ENCODE measurements at places on chromosomes 3 and 15.

- DNase-seq: peak; percentile 66
Observed at GRCh38 chr3:113241292-113242095, 30.1 kb downstream of the BOC start.

- peak; percentile 88 for DNase-seq
Observed at GRCh38 chr3:73493543-73494308, 131.0 kb downstream of the PDZRN3 start.

- no peak for DNase-seq
Observed at GRCh38 chr3:128502712-128503111, 9.7 kb upstream of the GATA2 start.

DNA sequence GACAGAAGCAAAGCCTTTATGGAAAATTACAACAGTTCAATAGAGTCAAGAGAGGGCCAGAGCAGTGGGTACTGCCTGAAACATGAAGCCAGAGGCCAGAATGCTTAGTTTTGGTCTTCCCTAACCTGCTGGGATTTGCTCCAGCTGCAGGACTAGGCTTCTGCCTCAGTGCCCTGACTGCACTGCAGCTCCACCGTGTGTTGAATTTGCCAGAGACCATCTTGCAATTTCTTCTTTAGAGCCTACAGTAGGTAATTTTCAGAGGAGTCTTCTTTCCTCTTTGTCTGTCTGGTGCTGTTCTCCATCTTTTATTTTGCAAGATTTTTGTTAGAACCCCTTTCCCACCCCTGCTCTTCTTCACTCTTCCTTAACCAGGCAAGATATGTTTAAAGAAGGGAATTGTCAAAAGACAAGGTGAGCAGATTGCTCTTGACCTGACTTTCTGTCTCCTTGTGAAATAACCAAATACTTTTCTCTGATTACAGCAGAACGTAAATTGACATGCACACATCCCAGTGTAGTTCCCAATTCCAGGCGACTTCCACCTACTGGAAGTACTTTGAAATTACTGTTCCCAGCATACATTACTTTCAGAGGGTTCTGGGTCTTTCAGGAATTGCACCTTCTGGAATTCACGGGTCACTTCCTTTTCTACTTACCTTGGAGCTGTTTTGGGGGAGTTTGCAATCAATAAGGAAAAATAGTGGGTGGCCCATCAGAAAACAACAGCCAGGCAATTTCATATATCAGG is 161.2 kb downstream of the MINAR1 start:
- peak; percentile 16 for DNase-seq

DNA sequence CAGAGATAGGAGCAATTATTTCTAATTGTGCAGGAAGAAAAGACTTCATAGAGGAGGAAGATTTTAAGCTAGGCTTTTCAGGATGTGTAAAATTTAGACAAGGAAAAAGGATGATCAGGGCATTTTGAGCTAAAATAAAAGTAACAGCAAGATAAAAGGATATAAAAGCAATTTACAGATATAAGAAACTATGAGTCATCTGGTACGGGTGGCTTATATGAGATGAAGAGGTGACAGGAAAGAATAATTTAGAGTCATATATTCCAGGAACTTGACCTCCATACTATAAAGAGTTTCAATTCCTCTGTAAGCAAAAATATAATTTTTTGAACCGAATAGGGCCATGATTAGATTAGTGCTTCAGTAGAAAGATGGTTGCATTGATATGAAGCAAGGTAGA is 273.7 kb downstream of the RBMS3 start:
- no peak for DNase-seq

GRCh38 chr15:45583731-45584639 is 3.2 kb upstream of the BLOC1S6 start:
- DNase-seq: no peak

GRCh38 chr3:178569826-178570225 is 33.6 kb downstream of the KCNMB2 start:
- DNase-seq: no peak

GRCh38 chr3:140469491-140469890 is 208.4 kb upstream of the TRIM42 start:
- DNase-seq: no peak

DNA sequence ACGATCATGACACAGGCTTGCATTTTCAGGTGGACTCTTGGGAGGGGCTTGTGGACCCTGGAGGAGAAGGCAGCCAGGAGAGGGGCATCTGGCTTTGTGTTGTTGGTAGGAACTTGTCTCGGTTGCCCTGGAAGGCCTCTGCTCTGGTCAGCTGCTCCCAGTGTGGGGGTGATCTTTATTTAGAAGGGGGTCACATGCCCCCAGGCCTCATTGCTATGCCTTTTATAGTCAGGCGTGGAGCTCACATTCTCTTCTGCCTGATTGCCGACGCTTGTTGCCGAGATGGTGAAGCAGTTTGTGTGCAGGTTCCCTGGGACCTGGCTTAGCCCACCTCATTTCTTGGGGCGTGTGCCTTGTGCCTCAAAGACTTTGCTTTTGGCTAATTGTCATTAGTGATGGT is 66.6 kb downstream of the IGF1R start:
- no peak for DNase-seq

DNA sequence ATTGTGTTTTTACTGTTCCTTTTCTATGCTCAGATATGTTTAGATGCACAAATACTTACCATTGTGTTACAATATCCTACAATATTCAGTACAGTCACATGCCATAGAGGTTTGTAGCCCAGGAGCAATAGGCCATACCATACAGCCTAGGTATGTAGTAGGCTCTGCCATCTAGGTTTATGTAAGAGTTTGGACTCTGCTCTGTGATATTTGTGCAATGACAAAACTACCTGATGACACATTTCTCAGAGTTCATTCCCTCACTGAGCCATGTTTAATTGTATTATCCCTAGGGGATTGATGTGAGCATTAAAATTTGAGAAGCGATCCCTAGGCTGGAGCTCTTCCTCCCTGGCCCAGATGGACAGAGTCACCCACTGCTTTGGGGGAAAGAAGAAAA is 270.0 kb upstream of the PROK2 start:
- no peak for DNase-seq

DNA sequence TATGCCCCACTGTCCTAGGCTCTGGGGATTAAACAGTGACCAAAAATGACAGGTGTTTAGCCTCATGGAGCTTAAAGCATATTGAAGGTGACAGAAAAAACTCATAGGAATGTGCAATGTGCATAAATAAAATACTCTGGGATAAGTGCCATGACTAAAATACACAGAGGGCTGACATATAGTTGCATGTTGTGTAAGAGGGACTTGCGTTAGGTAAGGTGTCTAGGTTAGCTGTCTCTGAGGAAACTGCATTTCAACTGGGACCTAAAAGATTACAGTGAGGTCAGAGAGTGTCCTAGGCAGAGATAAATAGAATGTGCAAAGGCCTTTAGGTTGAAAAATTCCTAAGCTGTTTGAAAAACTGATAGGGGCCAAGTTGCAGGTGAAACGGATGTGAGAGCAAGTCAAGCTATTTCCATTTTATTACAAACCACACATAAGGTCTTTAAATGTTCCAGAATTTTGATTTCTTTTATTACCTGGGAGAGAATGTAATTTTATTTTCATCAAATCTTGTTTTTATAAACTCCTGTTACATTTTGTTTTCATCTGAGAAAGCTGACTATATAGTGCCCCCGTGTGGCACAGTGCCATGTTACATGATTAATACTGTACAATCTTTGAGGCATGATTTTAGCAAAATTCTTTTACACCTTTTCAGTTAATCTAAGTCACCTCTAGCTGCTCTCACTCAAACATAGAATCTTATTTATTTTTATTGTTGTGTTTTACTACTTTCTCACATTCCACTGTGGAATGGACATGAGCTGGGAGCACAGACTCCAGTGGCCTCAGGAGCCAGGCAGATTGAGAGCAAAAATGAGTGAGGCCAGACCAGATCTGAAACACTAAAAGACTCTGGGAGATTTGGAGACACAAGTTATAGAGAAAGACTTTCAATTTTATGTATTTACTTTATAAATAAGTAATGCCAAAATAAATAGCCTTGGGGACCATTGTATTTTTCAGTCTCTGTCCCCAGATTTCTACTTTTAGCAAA is 259.6 kb upstream of the ZNF717 start:
- DNase-seq: peak; percentile 30

DNA sequence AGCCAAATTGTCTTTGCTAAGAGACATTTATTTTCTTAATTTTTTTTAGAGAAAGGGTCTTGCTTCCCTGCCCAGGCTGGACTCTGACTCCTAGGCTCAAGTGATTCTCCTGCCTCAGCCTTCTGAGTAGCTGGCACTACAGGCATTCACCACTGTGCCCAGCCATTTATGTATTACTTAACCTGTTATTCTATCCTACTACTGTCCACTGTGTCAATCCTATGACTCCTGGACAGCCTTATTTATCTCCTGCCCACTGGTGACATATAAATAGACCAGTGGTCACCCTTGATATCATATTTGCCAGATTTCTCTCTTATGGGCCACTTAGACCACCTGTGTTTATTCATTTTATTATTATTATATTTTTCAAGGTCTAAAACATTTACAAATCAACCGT is 161.4 kb downstream of the ROBO1 start:
- no peak for DNase-seq

DNA sequence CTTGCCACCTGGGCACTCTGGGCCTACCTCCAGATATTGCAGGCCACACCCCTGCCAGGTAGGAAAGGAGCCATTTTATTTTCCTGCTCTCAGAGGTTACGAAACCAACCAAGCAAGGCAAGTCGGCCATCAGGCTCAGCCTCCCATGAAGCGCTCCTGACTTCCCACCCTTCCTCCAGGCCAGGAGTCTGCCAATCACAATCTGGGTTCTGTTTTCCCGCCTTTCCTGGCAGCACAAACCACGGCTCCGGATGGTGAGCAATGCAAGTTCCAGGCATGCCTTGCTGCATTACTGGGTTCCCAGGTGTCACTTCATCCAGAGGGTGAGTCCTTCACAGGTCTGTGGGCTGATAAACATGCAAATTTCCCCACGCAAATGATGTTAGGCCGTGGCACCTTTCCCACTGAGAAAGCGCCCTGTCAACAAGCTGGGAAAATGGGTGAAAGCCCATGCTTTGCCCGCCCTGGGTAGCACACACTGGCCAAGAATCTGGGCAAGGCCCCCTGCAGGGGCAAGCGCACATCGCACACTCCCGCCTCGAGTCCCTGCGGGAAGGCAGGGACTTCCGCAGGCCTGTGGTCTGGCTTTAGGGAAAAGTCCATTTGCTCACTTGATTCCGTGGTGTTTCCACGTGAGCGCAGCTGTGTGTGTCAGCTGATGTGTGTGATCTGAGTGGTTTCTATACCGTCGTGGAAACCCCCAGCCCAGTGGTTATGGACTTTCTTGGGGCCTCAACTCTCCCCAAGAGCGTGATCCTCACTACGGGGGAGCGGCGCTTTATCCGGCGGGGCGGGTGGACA is 61.6 kb upstream of the RYK start:
- DNase-seq: peak; percentile 74

DNA sequence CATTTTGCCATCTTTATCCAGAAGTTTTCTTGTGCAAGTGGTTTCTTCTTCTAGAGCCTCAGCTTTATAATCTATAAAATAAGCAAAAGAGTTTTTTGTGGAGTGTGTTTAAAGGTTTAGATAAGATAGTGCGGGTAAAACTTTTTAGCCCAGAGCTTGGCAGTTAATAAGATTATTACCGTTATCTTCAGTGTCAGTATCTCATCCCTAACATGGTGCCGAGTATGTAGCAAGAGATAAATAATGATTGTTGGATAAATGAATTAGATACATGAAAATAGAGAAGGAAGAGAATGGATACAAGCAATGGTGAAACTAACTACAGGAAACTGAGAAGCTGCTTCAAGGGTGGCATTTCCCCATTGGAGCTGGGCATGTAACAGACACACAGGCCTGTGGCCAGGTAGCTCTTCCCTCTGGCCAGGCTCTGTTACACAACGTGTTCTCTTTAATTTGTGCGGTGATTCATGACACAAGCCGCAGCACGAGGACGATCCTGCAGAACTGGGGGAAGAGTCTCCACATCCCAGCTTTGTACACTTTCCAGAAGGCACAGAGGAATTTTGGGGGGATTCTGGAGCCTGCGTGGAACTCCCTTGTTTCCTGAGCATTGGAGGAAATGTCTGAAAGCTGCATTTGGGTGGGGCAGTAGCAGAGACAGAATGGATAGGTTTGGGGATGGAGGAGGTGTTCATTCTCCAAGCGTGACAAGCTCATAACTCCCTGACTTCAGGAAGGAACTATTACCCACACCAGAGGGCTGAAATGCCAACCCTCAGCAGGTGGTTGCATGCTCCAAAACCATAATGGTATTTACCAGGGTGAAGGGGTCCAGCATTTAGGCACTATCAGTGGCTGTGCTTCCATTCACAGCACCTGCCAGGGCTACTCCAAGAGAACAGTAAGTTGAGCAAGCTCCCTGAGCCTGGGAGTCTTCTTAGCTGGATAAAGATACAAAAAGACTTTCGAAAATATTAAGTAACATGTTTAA is 14.2 kb upstream of the ST6GAL1 start:
- no peak for DNase-seq

GRCh38 chr3:10299175-10299574 is 6.4 kb upstream of the GHRL start:
- DNase-seq: peak; percentile 16

- DNase-seq: peak; percentile 7
Observed at GRCh38 chr15:57376696-57377477, 582 bp downstream of the CGNL1 start.

- DNase-seq: no peak
Observed at GRCh38 chr3:131151-131888, 65.2 kb upstream of the CHL1 start.

GRCh38 chr3:42022355-42022754 is 60.5 kb upstream of the ULK4 start:
- DNase-seq: no peak

DNA sequence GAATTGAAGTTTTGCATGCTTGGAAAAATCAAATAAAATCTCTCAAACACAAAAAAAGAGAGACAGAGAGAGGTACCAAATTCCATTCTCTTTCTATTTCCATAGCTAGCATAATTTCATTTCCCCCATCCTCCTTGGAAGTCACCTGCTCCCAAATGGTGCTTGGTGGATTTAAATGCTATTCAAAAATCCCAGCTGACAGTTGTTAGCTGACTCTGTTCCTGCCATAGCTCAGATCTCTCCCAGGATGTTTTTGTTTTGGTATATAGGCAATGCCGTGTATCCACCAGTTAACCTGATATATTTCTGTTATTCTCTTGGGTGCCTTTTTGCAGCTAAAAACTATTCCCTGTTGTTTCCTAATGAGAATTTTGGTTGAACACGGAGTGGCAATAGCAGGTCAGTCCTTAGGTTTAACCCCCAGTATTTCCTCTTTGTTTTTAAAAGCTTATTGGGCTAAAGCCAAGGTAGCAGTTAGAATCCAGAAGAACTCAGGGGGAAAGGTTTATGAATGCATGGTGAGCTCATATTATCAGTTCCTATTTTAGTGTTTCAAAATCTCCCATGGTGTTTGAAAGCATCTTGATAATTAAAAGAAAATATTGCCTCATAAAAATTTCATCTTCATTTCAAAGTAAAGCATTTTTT is 240.0 kb upstream of the GBE1 start:
- no peak for DNase-seq

GRCh38 chr3:71119171-71119570 is 464.4 kb downstream of the FOXP1 start:
- peak; percentile 59 for DNase-seq
